Head of caudate nucleus (tissue), 42 donors: ENCODE measurements at places on chromosomes 5 and 9.

GRCh38 chr5:40277161-40277906, 402.4 kb upstream of the PTGER4 start:
- no peak for DNase-seq

GRCh38 chr5:143676802-143677201, 135.2 kb upstream of the HMHB1 start:
- no peak for DNase-seq

GRCh38 chr5:144779368-144779767, 608.7 kb downstream of the KCTD16 start:
- no peak for DNase-seq

GRCh38 chr5:56434986-56435385, 201.9 kb upstream of the ANKRD55 start:
- no peak for DNase-seq

DNA sequence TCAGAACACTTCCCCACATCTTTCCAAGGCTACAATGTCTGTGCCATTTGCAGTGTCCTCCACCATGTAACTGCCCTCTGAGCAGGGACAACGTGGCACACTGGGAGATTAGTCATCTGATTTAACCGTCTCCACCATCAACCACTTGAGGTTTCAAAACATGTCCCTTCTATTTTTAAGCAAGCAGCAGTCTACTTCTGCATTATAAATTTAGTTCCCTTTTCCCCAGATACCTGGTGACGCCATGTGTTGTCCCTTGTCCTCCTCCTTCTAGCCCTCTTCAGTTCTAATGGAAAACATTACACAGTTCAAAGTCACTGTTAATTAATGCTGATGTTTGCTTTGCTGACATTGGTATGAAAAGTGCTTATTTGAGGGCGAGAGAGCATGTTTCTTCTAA, 52.8 kb downstream of the ATP10B start:
- no peak for DNase-seq

- DNase-seq: no peak
Observed at GRCh38 chr5:31407921-31408693, 123.8 kb downstream of the DROSHA start.

GRCh38 chr5:74337254-74337983, 303.1 kb downstream of the ENC1 start:
- DNase-seq: no peak

DNA sequence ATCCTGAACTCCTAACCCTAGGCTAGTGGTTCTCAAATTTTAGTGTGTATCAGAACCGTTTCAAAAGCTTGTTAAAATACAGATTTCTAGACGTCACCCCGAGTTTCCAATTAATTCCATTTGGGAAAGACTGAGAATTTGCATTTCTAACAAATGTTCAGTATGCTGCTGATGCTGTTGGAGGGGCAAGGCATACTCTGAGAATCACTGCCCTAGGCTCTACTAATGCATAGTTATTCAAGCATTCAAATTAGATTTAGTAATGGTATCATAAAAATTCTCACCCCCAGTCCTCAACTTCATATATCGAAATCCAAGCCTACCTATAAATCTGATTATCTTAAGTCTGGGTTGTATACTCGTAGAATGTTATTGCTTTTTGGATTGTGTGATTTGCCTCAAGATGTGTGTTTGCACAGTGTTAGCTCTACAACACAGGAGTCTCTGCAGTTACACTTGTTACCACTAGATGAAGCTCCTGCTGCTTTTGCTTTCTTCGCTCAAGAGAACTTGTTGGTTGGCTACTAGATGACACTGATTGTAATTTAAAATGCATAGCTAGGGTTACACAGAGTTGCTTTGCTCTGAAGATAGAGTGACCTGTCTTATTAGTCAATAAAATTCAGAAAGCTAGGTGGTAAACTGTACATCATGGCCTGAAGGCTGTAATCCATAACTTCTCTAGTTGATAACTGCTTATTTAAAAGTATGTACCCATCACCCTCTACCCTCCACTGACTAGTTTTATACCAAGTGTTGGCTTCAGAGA, 7.5 kb upstream of the ERAP2 start:
- peak; percentile 53 for DNase-seq

DNA sequence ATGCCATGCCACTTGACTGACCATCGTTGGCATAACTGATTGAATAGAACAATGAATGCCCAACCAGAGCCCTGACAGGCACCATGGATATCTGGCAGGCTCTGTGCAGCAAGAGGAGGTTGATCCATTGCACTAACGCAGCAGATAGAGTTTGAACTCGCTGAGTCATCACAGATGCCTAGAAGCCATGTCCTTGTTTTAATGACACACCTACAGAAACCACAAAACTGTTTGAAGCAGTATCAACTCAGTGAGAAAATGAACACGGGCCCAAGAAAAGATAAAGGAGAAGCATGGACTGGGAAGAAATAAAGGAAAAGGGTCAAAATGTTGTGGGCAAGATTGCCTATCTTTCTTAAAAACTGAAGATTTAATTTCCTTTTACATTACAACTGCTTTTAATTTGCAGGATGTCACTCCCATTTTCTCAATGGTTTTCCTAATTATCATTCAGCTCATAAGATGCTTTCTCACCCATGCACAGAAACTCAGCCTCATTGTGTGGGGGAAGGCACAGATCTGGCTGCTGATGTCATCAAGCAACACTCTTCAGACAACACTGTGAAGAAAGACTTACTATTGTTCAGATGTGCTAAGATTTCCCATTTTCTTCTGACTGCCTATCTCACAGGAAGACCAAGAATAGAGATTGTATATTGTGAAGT, 129.0 kb downstream of the PIK3R1 start:
- no peak for DNase-seq

GRCh38 chr5:151597749-151598148, 6.6 kb upstream of the FAT2 start:
- DNase-seq: no peak

DNA sequence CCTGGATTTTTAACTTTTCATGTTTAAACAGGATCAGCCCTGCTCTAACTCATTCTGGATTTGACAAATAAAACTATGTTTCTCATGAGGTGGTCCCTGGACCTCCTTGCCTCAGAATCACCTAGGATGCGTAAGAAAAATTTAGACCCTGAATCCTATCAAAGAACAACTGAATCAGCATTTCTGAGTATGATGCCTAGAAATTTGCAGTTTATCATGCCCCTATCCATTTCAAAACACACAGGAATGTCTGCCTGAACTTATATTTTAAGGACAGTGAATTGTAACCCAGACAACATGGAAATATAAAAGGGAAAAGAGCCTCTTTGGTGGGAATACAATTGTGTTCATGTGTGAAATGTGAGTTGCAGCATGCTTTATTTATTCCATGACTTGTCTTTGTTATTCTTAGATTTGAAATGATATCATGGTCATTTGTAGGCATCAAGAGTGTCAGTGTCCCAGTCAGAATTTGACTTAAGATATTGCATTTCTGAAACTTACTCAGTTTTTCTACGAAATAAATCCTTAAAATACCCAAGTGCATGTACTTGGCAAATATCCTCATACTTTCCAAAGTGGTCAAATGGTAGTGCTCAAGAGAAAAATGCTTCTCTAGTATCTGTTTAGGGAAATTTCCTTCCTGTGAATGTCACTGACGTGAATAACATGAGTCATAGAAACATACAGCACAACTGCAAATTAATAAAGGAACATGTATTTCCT, 144.3 kb downstream of the GIN1 start:
- DNase-seq: no peak

DNA sequence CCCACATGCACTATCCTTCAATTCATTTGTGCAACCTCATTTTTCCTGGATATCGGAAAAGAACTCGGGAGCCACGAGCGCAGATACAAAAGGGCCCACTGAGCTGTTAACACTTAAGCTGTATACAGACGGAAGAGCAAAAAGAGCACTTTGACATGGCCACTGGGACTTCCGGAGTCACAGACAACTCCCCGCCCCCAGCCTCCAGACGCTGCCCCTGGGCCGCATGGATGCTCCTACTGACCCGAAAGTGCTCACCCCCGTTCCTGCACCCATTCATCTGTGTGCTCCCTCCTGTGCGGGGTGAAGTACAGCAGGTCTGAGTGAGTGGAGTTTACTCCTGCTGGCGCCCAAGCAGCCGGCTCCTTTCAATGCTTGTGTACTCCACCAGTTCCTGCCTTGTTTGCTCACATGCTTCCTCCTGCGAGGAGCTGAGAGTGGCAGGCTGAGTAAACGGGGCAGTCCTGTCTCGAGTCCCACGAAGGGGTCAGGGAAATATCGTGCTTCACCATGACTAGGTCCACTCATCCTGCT, 901.0 kb upstream of the CTNND2 start:
- no peak for DNase-seq

DNA sequence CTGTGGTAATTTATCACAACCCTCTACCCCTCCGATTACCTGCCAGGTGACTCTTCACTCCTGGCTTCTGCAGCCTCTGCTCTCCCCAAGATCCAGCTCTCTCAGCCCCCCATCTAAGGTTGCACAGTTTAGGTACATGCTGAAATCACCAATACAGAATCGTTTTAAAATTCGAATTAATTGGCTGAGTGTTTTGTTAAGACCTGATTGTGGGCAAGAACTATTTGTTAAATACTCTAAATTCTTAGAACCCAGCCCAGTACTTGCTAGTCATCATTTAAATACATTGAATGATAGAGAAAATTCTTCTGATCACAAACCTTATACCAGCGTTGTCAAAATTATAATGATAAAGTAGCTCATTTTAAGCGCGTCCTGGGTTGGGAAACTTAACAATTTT, 147.5 kb upstream of the CDKN2B start:
- no peak for DNase-seq

DNA sequence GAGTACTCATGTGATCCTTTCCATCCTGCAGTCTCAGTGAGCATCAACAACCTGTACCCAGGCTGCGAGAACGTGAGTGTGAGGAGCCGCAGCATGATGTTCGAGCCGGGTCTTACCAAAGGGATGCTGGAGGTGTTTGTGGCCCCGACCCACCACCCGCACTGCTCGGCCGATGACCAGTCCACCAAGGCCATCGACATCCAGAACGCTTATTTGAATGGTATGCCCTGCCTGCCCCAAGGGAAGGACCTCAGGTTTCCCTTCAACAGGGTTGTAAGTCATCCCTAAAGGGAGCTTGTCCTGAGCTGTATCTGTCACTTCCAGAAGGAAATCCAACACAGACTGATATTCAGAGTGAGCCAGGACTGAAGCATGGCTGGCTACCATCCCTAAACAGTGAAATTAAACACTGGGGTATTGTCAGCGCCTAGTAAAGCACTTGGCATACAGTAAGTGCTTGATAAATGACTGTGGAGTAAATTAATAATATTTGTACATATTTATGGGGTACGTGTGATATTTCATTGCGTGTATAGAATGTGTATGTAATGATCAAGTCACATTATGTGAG, 39.3 kb upstream of the CTSL start:
- DNase-seq: no peak

- DNase-seq: no peak
Observed at GRCh38 chr5:154732212-154732611, 23.0 kb upstream of the LARP1 start.

DNA sequence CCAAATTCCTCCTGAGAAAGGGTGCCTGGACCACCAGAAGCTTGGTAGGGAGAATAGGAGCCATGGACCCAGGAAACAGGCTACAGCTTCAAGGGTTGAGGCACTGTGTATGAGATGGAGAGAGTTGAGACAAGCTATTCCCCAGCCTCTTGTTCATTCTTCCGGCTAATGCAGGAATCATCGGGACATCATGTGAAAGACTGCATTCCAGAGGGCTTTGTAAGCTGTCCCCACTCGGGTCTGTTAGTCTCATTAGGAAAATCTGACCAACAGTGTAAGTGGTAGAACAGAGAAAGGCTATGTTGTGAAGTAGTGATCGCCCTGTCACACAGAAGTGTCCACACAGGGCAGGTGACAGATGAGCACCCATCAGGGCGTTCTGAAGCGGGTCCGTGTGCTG, 81.4 kb downstream of the GABBR2 start:
- DNase-seq: no peak

DNA sequence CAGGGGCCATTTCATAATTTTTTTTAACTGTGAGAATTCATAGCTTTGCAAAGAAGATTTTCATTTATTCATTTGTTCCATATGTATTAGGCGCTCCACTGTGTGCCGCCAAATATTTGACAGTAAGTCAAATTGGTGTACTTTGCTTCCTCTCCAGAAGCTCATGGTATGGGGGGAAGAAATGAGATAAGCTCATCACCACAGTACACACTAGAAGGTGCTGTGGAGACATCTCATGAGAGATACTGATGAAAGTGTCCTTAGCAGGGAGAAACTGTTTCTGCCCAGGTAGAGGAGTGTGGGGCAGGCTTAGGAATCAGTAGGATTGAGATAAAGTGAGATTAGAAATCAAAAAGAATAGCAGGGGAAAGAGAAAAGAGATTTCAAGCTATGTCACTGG, 136.2 kb downstream of the CDH6 start:
- no peak for DNase-seq

DNA sequence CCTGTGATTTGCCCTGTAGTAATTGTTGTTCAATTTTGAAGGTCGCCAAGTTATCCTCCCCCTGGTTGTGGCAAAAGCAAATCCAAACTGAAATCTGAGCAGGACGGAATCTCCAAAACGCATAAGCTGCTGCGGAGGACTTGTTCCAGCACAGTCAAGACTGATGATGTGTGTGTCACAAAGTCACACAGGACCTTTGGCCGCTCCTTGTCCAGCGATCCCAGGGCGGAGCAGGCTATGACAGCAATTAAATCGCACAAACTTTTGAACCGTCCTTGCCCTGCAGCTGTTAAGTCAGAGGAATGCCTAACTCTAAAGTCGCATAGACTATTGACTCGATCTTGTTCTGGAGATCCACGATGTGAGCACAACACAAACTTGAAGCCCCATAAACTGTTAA, 128.4 kb downstream of the PARP8 start:
- DNase-seq: no peak

DNA sequence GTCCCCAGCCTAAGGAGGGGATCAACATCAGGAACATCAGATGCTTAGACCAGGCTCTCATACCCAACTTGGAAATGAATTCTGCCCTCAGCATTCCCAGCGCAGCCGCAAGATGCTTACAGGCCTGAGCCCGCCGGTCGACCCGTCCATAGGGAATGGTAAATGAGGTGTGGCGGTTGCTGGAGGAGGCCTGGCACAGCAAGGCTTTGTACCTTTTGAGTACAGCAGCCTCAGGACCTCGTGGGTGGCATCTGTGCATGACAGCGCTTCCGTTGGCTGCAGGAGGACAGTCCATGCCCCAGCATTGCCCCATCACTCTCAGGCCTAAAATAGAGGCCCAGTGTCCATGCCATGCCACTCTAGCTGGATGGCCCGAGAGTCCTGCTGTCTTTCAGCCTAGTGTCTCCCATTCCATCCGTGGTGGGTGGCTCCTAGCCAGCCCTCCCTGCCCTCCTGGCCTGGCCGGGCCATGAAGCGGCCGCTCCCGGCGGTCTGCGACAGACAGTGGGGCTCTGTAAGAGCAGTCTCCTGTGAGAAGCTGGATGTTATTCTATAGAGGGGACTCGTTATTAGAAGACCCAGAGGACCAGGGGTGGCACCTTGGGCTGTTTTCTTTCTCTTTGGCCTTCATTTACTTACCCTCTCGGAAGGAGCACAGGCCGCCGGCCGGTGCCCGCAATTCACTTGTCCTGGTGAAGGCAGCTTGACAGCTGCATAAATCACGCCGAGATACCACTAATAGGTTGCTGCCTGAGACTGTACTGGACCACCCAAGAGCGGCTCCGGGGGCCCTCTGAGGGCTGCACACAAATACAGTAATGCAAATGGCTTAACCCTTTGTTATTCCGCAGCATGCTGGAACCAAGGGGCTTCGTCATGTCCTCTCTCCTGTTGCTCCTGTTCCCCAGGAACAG, 223.5 kb upstream of the TUT7 start:
- DNase-seq: no peak
